Stimulated activated CD4-positive, alpha-beta T cell treated with anti-CD3 and anti-CD28 coated beads, Interleukin-2, amount 100 ng/mL, for 24 hours (primary cell): ENCODE measurements at places on chromosomes 1 and 21.

DNA sequence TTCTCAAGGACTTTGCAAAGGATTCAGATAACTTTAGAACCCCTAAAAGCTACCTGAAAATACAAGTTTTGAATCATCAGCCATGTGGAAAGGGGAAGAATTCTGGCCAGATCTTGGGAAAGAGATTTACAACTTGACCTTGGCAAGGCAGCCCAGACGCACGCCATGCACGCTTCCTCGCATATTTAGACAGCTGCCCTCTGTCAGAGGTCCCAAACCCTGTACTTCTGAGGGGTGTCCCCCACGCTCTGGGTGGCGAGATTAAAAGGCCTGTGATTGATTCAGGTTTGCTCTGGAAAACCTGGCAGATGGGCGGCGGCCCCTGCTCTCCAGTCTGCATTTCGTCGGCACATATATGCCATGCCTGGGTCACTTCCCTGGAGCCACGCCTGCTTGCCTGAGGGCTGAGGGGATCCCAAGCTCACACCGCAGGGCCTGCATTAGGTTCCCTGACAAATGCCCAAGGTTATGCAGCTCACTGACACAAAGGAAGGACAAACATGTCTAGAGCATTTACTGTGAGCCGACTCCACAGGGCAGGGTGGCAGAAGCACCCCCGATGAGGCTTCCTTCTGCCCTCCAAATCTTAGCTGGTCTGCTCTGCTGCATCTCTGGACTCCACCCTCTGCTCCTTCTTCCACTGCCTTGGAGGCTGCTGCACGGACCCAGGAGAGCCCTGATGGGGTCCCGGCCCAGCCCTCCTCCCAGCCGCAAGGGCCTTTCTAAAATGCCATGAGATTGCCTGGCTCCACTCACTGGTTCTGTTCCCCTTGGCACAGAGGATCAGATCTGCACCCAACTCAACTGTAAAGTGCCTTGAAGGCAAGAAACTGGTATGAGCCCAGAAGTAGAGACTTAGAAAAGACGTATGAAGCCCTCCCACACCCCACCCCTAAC lies 103.9 kb downstream of the BCAR3 start:
- DNase-seq: no peak

GRCh38 chr1:16127676-16128337 lies 28.1 kb downstream of the EPHA2 start:
- DNase-seq: no peak

GRCh38 chr1:10639011-10639774 lies 157.3 kb downstream of the CASZ1 start:
- DNase-seq: no peak

- no peak for DNase-seq
These were observed 22.9 kb downstream of the BCAS2 start for GRCh38 chr1:114558544-114558943.

DNA sequence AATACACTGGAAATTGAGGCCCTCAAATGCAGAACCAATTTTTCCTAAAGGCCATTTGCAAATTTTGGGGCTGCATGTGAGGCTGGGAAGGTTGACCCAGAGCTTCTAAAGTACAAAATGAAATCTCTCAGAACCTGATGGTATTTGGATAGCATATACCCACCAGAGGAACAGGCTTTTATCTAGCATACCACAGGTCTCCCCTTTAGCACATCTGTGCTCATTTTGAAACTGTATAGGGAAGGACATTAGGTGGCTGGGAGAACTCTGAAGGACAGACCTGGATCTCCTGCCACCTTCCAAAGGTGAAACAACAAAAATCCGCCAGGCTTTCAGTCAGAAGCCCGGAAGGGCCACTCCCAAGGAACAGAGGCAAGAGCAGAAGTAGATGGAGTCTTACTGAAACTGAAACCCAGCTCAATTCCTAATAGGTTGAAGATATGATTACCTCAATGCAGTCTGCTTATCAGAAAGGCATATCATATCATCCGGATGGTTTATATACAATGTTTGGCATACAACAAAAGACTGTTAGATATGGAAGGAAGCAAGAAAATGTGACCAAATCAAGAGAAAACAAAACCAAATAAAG lies 11.6 kb downstream of the CD55 start:
- DNase-seq: no peak

DNA sequence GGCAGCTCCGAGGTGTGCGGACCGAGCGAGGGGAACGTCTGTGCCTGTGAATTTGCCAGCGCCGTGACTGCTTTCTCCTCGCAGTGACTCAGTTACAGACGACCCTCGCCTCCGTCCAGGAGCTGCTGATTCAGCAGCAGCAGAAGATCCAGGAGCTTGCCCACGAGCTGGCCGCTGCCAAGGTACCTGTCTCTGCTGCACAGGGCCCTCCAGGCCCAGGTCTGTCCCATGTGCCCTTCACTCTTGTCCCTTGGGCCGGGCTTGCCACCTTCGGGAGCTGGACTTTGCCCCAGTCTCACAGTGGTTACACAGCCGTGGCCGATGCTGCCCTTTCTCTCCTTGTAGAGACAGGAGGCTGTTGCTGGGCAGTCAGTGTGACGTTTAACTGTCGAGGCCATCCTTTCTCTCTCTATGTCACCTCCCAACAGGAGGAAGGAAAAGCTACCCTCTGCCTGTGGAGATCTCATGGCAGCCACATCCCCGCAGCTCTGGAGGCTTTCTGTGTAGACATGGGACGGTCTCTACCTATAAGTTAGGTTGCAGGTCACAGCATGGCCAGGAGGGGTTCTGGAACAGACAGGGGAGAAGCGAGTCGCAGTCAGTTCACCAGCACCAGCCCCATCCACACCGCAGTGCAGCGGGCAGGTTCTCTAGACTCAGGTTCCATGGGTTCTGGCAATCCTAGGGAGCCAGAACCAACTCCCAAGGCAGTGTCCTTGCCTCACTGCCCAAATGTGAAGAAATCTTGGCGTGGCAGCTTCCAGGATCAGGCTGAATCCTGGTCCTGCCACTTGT lies 149.7 kb downstream of the PEX14 start:
- DNase-seq: no peak

GRCh38 chr1:41800311-41800829 lies 118.4 kb downstream of the HIVEP3 start:
- DNase-seq: no peak

DNA sequence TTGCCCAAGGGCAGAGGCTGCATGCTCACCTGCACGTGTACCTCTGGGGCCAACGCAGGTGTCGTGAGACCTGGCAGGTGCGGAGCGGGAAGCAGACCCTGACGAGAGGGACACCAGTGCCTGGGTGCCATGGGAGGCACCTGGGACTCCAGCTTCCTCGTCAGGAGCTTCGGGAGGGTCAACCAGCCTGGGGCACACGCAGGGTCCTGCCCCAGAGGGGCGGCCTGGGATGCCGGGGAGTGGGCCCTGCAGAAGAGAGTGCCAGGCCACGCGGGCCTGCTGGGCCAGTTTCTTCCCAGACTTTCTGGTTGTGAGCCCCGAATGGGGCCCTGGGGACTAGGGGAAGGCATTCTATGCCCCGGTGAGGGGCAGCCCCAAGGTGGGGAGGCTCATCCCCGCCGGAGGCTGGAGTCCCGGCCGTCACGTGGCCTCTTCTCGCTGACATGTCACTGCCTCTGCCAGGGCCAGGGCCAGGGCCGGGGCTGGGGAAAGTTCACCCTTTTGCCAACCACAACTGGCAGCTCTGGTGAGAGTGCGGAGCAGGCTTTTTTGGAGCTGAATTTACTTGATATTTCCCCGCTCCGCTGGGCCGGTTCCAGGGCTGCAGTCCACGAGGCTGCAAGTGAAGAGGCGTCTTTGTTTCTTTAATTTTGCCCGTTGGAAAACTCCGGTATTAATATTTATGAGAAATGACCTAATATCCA lies 38.5 kb upstream of the ACTRT2 start:
- DNase-seq: no peak

DNA sequence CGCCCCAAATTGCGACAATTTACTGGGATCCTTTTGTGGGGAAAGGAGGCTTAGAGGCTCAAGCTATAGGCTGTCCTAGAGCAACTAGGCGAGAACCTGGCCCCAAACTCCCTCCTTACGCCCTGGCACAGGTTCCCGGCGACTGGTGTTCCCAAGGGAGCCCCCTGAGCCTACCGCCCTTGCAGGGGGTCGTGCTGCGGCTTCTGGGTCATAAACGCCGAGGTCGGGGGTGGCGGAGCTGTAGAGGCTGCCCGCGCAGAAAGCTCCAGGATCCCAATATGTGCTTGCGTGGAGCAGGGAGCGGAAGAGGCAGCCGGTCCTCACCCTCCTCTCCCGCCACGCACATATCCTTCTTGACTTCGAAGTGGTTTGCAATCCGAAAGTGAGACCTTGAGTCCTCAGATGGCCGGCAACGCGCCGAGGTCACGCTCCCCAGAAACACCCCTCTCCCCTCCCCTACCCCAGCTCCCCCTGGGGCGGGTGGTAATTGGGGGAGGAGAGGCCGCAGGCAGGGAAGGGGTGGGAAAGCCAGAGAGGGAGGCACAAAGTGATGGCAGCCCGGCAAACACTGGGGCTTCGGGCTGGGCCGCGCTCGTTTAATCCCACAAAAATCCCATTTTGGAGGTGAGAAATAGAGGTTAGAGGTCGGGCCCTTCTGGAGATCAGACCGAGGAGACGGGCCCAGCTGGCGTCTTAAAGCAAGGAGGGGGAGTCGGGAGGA lies 6.2 kb downstream of the SIM2 start:
- no peak for DNase-seq
